ENCODE measurements at places on chromosomes 11 and 22.
A peak's percentile ranks its signal among the peaks of the same experiment; 100 is the strongest.

DNA sequence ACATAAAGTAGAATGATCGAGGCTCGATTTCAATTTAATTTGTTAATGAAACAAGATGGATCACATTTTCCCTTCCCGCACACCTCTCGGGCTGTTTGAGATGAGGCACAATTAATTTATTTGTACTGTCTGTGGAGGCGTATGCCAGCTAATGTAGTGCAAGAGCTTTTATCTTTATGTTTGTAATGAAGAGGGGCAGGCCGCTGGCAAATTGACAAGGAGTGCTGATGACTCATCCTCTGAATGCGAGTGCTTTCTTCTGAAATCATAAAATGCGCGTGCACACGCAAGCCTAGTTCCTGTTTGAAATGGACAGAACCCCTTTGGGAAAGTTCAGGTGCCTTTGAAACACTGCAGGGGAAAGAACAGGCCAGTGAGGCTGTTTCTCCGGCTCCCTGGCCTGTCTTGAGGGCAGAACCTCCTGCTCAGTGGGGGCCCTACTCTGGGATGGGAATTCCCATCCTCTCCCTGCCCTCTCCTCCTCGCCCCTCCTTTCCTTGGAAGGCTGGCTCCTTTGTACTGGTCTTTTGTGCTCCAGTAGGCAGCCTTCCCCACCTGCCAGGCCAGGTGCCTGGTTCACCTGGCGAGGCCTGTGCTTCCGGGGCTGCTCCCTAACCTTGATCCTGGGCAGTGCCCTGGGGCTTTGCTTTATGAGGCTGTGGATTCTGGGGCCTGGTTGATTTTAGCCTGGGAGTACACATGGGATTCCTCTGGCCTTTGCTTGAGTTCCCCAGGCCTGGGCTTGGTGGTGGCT is 50.3 kb downstream of the TEAD1 start:
- peak; percentile 100 for DNase-seq

DNA sequence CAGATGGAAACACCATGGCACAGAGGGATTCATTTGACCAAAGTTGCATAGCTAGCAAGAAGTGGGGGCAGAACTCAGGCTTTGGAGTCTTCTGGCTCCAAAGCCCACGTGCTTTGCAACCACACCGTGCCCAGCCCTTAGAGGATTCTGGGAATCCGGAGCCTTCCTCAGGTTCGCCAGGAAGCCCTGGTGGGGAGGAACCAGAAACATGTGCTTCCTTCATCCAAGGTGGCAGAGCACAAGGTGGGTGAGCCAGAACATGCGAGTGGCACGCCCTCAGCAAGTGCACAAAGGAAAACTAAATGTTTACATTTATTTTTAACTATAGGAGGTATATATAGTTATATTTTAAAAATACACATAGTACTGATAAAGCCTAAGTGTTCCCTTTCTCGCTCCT is 151.9 kb upstream of the NECTIN1 start:
- DNase-seq, result no peak

- DNase-seq, result peak; percentile 44
These were observed 13.5 kb downstream of the SREBF2 start for GRCh38 chr22:41846268-41846987.

GRCh38 chr11:65427691-65428577 is 5.3 kb downstream of the NEAT1 start:
- peak; percentile 56 for DNase-seq

DNA sequence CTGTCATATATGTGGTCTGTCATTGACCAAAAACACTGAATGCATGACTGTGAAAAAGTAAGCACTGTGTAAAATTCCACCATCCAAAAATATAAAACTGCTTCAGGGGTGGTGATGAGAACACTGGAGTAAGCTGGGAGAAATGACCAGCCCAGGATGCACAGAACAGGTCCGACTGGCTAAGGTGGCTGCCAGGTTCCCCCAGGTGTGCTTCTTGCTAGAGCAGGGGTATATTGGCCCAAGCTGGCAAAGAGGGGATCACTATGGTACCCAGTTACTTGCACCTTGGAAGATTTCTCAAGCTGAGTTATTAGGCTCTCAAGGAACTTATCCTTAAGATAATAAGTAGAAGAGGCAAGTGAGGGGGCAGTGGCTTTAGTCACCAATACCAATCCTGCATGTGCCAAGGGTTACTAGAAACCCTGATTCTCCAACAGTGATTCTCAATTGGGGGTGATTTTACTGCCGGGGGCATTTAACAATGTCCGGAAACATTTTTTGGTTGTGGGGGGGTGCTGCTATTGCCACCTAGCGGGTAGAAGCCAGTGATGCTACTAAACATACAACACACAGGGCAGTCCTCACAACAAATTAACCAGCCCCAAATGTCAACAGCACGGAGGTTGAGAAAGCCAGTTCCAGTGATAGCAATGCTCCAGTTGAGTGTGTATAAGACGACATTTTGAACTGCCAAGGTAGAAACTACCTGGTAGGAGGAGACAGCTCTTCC is 15.7 kb downstream of the SNU13 start:
- no peak for DNase-seq

DNA sequence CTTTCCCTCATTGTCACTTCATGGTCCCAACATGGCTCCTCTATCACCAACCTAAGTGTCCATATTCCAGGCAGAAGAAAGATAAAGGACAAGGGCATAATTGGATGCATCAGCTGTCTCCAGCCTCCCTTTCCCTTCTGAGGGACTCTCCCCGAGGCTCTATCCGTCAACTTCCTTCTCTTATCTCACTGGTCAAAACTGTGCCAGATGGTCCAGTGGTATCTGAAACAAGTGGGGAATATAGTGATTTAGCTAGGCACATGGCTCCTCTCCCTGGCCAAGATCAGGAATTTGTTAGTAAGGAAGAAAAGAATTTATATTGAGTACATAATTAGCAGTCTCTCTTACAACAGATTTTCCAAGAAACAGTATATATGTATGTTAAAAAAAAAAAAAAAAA is 12.6 kb upstream of the SPON1 start:
- DNase-seq, result peak; percentile 79

GRCh38 chr11:33733980-33734379 is 2.2 kb downstream of the CD59 start:
- peak; percentile 46 for DNase-seq

GRCh38 chr11:16086229-16086819 is 270.0 kb downstream of the SOX6 start:
- DNase-seq, result peak; percentile 80

DNA sequence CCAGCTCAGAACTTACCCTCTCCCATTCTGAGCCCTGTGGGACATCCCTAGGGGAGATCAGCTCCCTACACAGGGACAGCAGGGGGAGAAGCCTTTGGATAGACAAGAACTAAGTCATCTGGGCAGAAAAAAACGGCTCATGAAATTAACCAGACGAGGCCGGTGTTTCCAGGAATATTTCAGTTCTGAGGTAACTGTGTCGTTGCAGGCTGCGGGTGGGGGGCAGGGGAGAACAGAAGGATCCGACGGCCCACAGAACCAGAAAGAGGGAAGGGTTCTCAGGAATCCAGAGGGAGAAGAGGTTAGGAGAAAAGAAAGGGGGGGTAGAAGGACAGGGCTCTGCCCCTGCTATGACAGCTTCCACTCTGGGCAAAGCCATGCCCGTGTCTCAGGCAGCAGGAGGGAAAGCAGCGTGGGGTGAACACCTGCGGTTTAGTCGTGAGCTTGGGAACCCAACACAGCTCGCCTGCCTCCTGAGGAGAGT is 3.6 kb downstream of the CLCF1 start:
- peak; percentile 73 for DNase-seq

DNA sequence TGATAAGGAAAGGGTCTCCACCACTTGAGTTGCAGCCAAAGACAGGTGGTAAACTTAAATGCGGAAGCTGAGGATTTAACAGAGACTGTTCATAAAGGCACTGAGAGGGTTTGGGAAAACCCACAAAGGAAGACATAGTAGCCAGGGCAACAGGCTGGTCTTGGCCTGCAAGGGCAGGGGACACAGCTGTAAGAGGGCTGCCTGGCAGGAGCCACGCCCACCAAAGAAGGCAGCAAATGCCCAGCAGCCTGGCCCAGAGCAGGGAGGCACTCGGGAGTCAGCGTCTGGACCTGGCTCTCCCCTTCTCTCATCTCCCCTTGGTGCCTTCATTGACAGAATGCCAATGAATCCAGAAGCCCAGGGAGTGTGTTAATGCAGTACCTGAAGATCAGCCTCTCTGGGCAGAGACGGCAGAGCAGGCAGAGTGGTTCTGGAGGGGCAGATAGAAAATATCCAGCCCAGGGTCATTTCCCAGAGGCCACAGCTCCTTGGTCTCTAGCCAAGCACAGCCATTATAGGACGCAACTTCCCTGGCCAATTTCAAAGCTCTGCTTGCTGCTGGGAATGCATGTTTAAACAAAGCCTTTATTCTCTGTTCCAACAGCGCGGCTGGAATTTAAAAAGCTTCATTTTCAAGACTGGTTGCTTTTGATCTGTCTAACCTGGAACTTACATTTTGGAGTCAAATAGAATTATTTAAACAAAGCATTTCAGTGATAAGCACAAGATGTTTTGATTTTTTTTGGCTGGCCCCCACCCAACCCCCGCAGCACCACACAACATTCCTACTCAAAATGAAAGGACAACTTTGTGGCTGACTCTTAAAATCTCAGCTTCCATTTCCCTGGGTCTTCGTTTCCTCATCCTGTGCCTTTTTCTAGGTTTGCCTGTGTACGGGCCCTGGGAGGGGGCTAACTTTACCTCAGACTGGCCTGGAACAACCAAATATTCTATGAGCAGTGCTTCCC is 125.6 kb upstream of the LMO1 start:
- peak; percentile 61 for DNase-seq
